D721Med (cell line): ENCODE measurements at places on chromosomes 16 and 17.

- no peak for DNase-seq
These were observed 74.0 kb upstream of the HLF start for GRCh38 chr17:55190748-55191147.

DNA sequence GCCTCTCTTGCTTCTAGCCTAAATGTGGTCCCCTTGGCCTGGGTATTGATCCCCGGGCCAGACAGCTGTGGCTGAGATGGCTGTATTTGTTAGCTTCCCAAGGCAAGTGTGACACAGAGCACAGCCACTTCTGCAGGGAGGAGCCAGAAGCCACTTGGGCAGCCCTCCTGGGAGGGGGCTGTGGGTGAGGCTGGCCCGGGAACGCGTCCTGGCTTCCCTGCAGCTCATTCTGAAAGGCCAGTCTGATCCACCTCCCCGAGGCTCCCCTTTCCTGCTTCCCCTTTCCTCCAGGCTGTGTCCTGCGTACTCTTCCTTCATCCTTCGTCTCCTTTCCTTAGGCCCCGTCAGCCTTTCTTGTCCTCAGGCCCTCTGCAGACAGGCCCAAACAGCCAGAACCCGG is 8.0 kb downstream of the SERPINF2 start:
- DNase-seq = no peak

DNA sequence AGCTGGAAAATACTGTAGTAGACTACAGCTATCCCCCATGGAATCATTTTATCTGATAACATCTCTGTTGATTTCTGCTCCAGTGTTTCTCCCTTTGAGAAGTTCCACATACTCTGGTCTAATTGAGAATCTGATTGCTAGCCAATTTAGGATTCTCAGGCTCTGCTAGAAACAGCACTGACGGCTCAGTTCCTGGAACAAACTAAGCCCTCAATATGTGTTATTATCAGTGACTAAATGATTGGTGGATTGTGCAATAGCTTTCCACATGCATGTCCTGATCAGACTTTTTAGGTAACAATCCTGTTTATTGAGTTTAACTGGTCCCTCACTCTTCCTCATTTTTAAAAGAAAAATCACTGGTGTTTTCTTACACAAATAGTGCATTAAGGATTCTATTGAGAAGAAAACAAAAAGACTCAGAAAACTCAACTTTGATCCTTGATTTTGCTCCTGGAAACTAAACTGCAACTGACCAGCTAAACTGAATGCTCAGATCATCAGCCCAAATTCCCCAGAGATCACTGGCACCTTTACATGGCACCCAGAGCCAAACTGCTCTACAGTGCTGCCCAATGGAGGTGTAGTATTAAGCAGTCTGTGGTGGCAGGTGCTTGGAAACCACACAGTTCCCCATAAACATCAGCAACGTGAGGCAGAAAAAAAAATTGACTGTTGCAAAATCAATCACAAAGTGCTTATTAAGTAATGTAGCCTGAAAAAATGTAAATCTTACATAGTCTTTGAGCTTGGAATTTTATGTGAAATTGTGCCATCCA is 423.7 kb downstream of the TOX3 start:
- no peak for DNase-seq

- peak; percentile 45 for DNase-seq
These were observed 41.9 kb upstream of the EMP2 start for GRCh38 chr16:10622036-10622921.

- peak; percentile 54 for DNase-seq
These were observed 527 bp downstream of the TRAF4 start for GRCh38 chr17:28744104-28744971.

GRCh38 chr16:27332105-27332504 is 18.3 kb downstream of the IL4R start:
- no peak for DNase-seq

DNA sequence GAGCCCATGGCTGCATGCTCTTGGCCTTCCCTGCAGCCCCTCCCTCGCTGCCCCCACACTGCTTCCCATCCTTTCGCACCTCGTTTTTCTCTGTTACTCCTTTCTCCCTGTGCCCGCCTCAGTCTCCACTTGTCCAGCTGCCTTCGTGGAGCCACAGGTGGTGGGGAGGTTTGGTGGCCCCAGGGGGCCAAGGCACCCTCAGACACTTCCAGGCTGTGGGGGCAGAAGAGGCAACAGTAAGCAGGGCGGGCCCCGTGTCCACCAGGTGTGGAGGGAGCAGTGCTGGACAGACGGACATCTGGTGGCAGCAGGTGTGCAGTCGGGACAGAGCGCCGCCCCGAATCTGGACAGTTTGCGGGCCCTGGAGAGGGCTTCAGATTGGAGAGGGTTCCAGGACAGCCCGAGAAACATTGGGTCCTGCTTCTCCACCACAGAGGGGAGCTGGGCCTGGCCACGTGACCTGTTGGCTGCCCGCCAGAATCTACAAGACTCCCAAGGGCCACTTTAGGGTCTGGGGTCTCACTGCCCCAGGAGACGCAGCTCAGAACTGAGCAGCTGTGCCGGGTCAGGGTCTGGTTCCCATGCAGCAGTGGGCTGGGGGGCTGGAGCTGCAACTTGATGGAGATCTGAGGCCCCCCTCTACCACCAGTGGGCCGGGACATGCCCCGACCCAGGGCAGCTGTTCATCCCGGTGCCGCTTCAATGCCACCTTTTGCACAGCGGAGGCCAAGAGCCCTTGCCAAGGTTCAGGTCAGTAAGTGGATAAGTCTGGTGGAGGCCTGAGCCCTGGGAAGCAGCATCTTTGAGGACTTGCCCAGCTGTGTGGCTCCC is 22.8 kb downstream of the BAHCC1 start:
- DNase-seq = no peak

GRCh38 chr17:80892900-80893603 is 98.6 kb upstream of the CHMP6 start:
- no peak for DNase-seq

DNA sequence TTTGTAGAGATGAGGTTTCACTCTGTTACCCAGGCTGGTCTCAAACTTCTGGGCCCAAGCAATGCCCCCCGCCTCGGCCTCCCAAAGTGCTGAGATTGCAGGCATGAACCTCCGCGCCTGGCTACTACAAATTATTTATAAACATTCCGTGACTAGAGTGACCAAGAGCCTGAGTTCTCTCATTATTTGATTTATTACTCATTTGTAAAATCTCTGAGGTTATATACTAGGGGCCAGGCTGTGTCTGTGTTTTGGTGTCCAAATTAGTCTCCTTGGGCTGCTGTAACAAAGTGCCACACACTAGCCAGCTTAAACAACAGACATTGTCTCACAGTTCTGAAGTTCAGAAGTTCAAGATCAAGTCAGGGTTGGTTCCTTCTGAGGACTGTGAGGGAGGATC is 70.8 kb upstream of the ELAC2 start:
- no peak for DNase-seq

DNA sequence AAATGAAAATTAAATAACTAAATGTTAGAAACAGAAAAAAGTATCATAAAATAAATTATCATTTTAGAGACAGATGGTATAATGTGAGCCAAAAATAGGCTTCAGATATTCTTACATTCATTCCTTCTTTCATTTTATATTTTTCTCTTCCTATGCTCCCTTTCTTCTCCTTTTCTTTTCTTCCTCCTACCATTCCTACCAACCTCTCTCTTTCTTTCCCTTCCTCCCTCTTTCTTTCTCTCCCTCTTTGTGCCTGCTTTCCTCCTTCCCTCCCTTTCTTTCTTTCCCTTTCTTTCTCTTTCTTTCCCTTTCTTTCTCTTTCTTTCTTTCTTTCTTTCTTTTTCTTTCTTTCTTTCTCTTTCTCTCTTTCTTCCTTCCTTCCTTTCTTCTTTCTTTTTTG is 275.6 kb upstream of the ELAC2 start:
- DNase-seq = no peak

DNA sequence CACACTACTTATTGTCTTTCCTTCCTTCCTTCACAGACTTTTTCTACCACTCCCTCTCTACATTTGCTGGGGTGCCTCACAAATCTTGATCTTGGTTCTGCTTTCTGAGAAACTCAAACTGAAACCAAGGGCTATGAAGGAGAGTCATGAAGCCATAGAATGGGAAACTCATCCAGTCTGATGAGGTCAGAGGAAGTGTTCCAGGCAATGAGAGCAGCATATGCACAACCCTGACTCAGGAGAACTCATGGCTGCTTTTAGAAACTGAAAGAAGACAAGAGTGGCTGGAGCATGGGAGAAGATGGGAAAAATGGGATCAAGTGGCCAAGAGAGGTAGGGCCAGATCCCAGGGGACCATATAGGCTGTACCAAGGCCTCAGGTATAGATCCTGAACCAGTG is 130.0 kb upstream of the TOX3 start:
- no peak for DNase-seq

- DNase-seq = no peak
These were observed 12.4 kb upstream of the ZNF469 start for GRCh38 chr16:88370365-88370764.

- no peak for DNase-seq
These were observed 66.5 kb downstream of the GNAO1 start for GRCh38 chr16:56257666-56258342.

GRCh38 chr16:6081320-6081976 is 983.9 kb upstream of the EEF2KMT start:
- DNase-seq = no peak

GRCh38 chr16:84503751-84504395 is 586 bp downstream of the MEAK7 start:
- DNase-seq = no peak

GRCh38 chr16:879986-880385 is 79.5 kb upstream of the GNG13 start:
- no peak for DNase-seq

- no peak for DNase-seq
These were observed 1545.0 kb downstream of the CDH8 start for GRCh38 chr16:60491273-60491672.

DNA sequence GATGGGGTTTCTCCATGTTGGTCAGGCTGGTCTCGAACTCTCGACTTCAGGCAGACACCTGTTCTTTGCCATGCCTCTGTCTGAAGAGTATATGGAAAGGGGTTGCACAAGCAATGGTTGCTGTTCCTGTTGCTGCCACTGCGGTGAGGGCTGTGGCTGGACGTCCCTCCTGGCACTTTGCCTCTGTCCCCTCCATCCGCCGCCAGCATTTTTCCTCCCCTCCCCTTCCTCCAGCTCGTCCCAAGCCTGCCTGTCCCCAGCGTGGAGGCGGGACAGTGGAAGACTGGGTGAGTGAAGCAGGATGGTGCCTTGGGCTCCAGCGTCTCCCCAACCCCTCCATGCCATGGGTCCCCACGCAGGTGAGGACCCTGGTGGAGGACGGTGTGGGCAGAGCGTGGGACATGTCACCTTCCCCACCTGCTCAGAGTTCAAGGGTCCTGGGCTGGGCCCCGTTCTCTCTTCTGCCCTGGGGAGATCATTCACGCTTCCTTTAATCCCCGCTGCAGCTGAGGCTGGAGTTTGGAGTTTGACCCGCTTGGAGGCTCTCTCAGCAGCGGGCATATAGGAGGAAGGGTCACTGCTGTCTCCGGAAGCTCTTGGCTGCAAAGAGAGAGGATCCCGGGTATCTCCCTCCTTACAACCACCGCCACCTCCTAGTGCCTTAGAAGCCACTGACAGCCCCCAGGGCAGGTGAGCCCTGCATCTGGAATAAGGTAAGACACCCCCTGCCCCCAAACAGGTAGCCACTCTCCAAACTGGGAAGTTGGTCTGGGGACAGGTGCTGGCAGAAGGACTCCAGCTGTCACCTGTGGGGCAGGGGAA is at the start of gene SLC5A11:
SLC5A11 (plus strand) TSS at position 238 of the 822 bp plus-strand sequence. CDS start 12,681 bp downstream, outside the sequence.
- no peak for DNase-seq

GRCh38 chr16:84630446-84631152 is 12.7 kb upstream of the COTL1 start:
- no peak for DNase-seq

DNA sequence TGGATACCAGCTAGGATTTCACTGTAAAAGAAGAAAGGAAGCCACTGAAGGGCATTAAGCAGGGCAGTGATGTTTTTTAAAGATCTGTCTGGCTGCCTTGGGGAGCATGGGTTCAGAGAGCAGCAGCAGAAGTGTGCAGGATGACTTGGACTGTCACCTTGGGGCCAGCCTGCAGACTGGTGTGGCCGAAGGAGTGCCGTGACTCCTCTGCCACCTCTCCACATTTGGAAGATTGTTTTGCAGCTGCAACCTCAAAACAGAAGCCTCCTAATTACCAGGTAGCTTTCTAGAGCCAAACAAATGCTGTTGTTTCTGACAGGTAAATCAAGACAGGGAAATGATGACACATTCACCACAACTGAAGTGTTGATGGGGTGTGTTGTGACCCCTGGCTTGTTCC is 681.4 kb downstream of the WWOX start:
- DNase-seq = no peak

GRCh38 chr16:78129349-78129748 is 29.9 kb downstream of the WWOX start:
- no peak for DNase-seq

DNA sequence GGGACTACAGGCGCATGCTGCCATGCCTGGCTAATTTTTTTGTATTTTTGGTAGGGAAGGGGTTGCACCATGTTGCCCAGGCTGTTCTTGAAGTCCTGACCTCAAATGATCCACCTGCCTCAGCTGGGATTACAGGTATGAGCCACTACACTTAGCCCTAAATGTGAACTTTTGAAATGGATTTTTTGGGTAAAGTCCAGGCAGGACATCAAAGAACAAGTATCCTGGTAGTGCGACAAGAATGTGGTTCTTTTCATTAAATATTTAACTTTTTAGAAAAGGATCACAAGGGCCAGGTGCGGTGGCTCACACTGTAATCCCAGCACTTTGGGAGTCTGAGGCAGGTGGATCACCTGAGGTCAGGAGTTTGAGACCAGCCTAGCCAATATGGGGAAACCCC is 15.3 kb upstream of the NBR1 start:
- no peak for DNase-seq

- DNase-seq = no peak
These were observed 39.2 kb downstream of the ITGAM start for GRCh38 chr16:31298958-31299357.

DNA sequence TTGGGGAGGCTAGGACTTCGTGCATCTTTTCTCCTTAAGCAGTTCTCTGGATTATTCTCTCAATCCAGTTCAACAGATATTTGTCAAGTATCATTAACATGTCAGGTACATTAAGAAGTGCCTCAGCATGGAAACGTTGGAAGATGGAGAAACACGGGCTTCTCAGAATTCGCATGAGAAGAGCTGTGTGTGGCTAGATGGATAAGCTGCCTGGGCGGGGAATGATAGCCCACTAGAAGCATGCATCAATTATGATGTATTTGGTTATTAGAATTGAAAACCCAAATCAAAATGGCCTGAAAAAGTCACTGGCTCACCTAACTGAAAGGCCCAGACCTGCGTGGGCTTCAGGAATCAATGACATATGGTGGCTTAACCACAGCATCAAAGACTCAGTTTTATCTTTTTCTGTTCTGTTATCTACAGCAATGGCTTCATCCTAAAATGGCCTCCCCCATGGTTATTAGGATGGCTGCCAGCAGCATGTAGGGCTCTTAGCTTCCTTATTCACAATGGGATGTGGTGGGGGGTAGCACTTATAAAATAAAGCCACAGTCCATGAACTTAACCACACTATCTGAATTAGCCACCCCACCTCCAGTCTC is 43.9 kb downstream of the MMD start:
- no peak for DNase-seq
